ENCODE measurements at places on chromosomes 16 and 17.

DNA sequence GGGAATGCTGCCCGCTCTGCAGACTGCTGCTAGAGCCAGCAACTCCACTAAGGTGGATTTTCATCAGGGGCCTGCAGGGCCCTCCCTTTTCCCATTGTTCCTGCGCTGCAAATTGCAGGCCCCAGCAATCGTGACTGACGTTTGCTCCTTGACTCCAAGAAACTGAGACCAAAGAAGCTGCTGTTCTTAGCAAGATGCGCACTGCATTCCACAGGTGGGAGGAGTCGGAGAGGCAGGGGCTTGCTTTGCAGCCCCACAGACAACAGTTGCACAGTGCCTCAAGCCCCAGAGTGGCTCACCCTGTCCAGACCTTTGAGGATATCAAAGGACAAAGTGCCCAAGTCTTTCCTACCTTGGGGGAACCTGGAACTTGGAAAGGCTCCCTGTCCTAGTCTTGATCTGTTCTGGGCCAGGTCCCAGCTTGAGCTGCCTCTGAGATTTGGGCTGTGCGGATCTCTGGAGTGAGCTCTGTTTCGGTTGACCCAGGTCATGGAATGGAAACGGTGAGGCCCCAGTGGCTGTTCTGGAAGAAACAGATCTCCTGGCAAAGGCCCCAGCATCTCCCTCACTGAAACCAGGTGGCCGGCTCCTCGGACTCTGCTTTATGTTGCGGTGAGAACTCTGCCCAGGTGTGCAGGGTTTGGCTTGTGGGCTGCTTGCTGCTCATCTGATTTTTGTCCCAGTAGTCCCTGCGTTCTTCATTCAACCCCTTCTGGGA, 24.9 kb downstream of the PLCD3 start:
- no peak for DNase-seq

GRCh38 chr17:6534846-6535514, 21.4 kb downstream of the PITPNM3 start:
- DNase-seq: no peak

DNA sequence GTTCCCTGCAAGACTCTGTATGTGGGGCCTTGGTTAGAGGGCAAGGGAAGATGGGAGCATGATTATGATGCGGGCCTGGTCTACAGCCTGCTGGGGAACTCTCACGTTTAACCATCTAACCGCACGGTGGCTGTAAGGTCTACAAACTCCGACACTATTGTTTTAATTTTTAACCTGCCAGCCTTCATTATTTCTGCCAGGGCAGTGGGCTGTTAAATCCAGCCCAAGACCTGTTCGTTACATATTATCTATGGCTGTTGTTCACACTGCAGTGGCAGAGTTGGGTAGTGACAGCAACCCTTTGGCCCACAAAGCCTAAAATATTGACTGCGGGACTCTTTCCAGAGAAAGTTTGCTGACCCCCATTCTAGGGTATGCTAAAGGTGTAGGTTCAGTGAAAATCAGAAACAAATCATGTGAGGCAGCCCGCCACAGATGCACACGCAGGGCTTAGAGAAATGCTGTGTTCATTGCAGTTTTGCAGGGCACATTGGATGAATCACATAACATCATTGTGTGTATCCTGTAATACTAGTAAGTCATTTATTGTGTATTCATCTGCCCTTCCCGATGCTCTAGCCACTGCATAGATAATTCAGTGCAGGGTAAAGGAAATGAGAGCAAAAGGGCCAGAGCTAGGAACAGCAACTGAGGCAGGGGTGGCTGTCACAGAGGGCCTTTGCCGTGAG, 14.3 kb downstream of the SNX29 start:
- DNase-seq: no peak

DNA sequence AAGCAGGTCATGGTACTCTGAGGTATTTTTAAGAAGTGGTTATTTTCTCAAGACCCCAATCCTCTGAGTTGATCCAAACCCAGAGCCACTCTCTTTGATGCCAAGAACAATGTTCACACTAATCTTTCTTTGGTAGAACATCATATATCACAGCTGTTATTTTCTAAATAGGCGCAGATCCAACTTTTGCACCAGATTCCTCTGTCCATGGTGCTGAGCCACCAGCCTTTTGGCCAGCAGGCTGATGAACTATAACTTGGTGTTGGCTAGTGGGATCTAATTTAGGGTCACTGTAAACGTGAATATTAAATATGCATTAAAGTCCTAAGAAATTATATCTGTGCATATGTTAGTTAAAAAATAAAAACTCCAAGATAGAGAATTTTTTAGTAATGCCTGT, 7.0 kb upstream of the ZKSCAN2 start:
- no peak for DNase-seq

DNA sequence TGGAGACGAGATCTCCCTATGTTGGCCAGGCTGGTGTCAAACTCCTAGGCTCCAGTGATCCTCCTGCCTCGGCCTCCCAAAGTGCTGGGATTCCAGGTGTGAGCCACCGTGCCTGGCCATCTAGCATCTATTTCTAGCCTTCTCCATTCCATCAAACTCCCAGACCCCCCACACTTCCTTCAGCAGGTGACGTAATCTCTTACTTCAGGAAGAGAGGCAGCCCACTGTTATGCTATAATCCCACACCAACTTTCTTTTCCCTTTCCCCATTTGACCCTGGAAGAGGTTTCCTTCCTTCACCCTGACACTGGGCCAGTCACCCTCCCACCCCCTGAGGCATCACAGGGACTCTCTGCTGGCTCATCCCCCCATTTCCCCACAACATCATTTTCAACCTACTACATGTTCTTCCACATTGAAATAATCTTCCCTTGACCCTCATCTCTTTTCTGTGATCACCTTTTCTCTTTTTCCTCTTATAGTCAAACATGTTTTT, 7.6 kb downstream of the ITGA2B start:
- DNase-seq: no peak

GRCh38 chr17:83097831-83098230, 18.4 kb downstream of the METRNL start:
- no peak for DNase-seq

- no peak for DNase-seq
Measured at GRCh38 chr16:56637814-56638750, at the start of gene MT1A. Gene MT1A, plus strand, starts transcription at chr16:56638666. Its CDS starts 73 bp downstream, at chr16:56638739.

GRCh38 chr17:82983510-82984248, 95.7 kb upstream of the METRNL start:
- DNase-seq: no peak

GRCh38 chr16:318628-319027, 33.9 kb downstream of the AXIN1 start:
- DNase-seq: no peak

DNA sequence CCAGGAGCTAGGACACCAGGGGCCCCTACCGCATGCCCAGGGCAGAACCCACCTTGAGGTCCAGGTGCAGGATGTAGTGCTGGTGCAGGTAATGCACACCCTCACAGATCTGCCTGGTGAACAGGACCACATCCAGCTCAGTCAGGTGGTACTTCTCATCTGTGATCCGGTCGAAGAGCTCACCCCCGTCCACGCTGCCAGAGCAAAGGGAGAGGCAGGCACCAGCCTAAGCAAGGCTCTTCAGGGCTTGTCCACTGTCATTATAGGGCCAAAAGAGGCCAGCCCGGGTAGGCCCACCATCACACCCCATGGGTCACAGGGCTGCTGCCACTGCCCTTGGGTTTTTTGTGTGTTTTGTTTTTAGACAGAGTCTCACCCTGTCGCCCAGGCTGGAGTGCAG, 21.0 kb downstream of the MYLK3 start:
- no peak for DNase-seq

DNA sequence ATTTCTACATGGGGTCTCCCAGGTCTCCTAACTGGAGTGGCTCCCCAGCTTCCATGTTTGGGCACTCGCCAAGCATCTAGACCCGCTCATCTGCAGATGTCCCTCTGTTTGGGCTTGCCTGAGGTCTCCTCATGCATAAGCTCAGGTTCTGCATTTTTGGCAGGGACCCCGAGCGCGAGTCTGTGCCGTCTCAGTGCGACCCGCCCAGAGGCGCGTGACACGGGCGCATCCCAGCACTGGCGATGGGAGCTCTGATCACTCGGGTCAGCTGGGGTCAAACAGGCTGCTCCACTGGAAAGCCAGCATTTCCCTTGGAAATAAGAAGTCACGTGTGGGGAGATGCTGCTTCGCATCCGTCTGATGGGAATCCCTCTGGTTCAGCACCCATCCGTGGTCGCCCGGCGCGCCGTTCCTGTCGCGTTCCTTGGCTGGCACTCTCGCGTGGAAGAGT, 56.9 kb upstream of the FASN start:
- no peak for DNase-seq

GRCh38 chr16:85903559-85903958, 4.6 kb downstream of the IRF8 start:
- no peak for DNase-seq

DNA sequence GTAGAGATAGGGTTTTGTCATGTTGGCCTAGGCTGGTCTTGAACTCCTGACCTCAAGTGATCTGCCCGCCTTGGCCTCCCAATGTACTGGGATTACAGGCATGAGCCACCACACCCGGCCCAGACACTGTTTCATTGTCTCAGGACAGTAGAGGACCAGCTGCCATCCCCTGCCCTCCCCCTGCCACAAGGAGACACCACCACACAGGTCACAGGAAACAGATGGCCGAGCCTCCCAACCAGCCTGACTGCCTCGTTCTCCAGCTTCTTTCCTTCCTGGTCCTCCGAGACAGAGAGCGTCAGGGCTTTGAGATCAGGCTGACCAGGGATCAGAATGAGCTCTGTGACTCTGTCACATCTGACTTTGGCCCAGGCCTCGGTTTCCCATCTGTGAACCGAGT, 20.8 kb upstream of the RNPS1 start:
- no peak for DNase-seq

- DNase-seq: no peak
Measured at GRCh38 chr16:58960484-58960883, 226.4 kb upstream of the GOT2 start.

DNA sequence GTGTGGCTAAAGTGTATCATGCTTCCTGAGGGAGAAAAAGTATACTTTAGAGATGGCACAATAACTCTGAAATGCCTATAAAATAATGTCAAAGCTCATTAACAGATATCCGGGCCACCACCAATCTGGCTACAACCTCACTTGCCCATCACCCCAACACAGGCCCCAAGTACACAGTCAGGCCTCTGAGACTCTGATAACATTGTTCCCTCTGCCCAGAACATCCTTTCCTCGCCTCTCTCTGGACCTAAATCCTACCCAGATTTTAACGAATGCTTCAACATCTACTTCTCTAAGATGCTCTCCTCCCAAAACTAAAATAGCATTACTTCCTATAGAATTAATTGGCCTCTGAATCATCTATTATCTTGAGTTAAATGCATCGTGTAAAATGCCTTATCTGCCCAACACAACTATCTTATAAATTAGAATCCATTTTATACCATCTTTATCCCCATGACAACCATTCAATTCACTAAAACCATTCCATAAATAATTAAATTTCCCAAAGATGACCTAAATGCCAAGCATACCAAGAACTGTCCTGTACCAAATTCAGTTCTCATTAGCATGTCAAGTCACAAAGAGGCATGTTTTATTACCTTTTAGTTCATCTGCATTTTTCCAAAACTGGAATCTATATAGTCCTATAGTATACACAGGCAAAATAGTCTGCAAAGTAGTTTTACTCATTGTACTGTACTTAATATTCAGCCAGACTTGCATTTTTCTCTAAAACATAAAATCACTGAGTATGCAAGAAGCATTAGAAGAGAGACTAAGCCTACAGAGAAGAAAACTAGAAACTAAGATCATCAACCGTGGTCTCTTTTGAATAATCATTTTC, 15.7 kb downstream of the HELZ start:
- DNase-seq: no peak

GRCh38 chr16:82156761-82157533, 13.1 kb downstream of the MPHOSPH6 start:
- DNase-seq: no peak

DNA sequence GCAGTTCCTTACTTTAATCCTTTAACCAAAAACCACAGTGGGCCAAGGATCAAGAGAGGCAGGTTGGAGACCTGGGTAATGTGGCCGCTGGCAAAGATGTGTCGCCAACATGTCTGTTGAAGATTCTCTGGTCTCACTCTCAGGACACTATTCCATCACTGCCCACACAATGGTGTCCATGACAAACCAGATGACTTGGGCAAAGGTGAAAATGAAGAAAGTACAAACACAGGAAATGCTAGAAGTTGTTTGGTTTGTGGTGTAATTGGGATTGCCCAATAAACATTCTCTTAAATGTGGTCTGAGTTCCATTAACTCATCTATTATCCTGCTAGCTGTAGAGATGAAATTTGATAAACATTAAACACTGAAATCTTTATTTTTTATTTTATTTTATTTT, 43.3 kb downstream of the SALL1 start:
- DNase-seq: no peak

GRCh38 chr16:74721716-74722115, 21.1 kb upstream of the MLKL start:
- DNase-seq: no peak

DNA sequence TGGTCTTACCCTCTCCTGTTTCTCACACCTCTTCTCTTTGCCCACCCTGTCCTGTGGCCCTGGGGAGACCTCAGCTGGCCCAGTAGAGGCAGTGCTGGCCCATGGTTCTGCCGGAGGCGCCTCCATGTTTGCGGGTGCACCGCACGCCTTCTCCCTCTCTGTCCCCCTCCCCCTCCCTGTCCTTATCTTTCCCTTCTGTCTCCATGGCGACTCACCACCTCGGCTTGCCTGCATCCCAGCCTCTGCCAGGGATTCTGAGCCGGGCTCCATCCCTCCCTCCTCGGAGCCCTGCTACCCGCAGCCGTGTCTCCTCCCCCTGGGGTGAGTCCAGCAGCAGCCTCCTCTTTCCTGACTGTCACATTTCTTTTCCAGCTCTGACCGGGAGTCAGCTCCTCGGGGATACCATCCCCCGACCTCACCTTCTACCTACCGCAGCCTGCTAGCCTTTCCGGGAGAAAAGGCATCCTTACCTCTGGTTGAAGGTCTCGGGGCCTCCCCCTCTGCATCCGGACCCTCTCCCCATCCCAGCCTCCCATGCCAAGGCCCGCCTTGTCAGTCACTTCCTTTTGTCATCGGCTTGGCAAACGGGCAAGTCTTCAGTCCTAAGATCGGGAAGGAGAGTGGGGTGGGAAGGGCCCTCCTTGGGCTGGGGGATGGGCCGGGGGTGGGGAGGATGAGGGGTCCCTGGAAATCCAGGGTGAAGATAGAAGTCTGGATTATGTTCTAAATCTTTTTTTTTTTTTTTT, at the start of gene RNF112:
Gene RNF112 (plus strand): TSS at position 358 of the 746 bp plus-strand sequence. CDS start 177 bp downstream, at position 535.
- no peak for DNase-seq

- no peak for DNase-seq
Measured at GRCh38 chr17:82180776-82181528, 31.7 kb downstream of the CCDC57 start.

GRCh38 chr16:3873482-3874173, 6.9 kb downstream of the CREBBP start:
- DNase-seq: no peak

DNA sequence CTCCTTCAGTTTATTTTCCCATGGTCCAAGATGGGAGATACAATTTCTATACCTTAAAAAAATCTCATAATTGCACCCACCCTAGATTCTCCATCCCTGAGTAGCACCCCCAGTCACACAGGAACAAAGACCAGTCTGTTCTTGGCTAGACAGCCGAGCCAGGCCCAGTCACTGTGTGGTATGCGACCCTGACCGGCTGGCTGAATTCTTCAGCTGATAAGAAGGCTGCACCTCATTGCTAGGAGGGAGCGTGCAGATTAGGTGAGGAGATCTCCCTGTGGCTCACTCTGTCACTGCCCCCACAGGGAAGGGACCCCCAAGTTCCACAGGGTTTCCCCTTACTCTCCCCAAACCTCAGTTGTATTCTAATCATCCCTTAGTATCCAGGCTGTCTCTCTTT, 138.7 kb downstream of the SALL1 start:
- no peak for DNase-seq
